HCEC 1CT (cell line): ENCODE measurements at places on chromosomes 4 and X.

DNA sequence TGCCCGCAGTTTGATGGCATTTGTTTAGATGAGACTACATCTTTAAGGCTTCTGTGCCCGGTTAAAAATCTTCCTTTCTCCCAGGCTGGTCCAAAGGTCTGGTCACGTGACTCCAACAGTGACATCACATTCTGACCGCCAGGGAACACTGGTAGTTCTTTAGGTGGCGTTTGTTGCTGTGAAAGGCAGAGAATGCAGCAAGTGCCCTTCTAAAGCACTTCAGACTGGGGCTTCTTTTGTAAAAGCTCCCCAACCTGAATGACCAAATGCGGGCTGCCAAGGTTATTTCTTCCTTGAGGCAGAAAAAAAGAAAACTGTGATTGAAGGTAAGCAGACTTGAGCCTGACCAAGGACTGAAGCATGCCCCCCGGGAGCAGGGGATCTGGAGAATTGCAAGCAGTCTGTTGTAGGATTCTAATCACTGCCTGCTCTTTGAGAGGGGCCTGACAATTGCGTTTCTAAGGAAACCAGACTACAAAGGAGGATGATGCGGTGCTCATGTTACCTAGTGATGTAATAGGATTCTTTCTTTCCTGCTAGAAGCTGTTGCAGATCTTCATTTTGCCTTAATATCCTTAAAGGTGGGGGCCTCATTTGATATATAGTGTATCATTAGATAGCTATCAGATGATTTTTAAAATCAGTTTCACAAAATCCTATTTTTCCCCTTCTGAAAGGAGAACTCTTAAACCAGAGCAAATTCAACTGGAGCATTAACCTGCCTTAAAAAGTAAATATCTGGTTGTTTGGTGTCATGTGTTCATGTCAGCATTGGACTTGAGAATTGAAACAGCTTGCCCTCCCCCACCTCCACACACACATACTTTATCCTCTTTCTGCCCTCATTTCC is 133.1 kb downstream of the AKAP4 start:
- no peak for DNase-seq

DNA sequence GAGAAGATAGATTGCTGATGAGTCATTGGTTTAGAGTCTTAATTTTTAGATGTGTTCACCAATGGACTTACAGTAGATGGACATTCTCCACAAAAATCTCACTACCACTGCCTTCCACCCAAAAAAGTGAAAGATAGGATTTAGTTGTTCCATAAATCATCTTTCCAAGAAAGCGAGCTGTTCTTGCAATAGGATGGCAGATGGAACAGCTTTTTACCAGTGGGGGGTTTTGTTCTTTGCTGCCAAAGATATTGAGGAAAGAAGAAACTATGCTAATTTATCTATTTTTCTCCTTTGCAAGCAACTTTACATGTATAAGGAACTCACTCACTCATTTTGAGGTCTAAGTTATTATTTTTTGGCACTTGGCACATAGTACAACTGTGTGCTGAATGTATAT is 109.5 kb downstream of the ADGRL3 start:
- no peak for DNase-seq

DNA sequence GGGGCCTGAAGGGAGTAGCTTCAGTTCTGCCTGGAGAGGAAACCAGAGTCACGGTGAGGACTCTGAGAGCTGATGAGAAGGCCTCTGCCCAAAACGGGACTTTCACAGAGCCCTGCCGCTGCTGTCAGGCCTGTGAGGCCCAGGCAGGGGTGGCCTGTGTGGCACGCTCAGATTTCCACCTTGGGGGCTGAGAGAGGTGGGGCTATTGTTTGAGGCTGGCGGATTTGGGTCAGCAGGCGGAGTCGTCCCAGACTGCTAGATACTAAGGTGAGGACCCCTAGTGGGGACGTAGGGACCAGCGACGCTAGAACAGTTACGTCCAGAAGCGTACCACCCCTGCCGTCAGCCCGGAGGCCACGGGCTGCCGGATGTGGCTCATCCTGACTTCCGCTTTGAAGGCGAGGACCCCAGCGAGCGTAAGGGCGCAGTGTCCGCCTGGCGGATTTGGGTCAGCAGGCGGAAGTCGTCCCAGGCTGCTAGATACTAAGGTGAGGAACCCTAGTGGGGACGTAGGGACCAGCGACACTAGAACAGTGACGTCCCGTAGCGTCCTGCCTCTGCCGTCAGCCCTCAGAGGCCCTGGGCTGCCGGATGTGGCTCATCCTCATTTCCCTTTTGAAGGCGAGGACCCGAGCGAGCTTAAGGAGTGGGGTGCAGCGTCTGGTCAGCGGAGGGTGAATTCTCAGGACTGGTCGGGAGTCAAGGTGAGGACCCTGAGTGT is at the start of gene MAGEB1:
MAGEB1 (plus strand) TSS at position 378 of the 721 bp plus-strand sequence. CDS start 3,348 bp downstream, outside the sequence.
- DNase-seq = no peak

DNA sequence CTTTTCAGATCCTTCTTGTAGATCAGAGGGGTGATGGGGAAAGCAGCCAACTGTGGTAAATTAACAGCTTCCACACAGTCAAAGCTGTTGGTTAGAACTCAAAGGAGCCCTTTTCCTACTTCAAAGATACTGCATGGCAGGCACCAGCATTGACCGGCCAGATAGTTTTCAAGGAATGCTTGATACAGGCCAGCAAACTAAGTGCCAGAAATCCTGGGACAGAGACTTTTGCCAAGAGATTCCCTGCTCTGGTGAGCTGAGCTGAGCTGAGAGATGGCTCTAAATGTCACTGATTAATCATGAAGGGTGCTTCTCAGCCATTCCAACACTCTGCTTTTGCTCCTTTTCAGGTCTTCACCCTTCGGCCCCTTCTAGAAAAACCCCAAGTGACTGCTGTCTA is 131.6 kb upstream of the MED14 start:
- no peak for DNase-seq

GRCh38 chr4:154714339-154715040 is 29.3 kb upstream of the LRAT start:
- DNase-seq = no peak

GRCh38 chrX:116277351-116278225 is 107.0 kb downstream of the AGTR2 start:
- no peak for DNase-seq

DNA sequence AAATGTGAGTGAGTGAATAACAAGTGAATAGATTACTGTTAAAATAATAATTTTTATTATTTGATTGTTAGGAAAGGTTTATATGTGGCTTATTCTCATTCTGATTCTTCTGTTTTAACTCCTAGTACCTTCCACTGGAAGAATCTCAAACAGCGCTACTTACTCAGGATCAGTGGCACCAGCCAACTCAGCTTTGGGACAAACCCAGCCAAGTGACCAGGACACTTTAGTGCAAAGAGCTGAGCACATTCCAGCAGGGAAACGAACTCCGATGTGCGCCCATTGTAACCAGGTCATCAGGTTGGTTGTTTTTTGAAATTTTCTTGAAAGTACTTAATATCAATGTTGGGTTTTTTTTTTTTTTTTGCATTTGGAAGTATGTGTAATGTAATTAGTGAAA is 117.6 kb upstream of the BMPR1B start:
- DNase-seq = no peak

DNA sequence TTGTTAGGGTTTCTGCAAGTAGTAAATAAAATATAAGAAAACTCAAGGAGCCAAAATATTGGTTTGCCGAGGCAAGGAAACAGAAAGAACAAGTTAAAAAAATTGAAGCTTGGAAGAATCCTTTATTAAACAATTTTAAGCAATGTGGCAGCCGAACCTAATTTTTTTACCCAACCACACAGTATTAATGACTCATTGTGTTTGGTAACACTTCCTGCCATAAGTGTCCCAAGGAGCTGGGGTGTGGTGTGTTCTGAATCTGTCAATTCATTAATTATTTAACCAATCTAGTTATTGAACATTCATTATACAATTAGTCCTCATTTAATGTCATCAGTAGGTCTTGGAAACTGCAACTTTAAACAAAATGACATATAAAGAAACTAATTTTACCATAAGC is 19.3 kb upstream of the CPE start:
- peak; percentile 37 for DNase-seq

- DNase-seq = no peak
Observed at GRCh38 chr4:185307136-185307950, 88.4 kb downstream of the LRP2BP start.

DNA sequence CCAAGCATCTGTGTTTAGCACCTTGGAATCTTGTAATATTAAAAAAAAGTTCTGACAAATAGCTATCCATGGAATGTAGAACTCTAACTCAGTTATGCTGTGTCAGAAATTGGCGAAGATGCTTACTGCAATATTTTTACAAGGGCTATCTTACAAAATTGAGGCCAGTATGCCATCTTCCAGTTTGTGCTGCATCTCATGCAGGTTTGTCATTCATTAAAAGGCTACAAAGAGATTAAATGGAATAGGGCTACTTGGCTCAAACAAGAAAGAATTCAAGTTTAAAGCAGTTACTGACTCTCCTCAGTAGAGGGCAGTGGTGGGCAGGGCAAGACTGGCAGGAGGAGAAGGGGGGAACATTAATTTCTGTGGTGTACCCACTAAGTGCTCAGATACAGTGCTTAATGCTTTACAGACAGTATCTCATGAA is 66.5 kb downstream of the SHROOM4 start:
- no peak for DNase-seq

DNA sequence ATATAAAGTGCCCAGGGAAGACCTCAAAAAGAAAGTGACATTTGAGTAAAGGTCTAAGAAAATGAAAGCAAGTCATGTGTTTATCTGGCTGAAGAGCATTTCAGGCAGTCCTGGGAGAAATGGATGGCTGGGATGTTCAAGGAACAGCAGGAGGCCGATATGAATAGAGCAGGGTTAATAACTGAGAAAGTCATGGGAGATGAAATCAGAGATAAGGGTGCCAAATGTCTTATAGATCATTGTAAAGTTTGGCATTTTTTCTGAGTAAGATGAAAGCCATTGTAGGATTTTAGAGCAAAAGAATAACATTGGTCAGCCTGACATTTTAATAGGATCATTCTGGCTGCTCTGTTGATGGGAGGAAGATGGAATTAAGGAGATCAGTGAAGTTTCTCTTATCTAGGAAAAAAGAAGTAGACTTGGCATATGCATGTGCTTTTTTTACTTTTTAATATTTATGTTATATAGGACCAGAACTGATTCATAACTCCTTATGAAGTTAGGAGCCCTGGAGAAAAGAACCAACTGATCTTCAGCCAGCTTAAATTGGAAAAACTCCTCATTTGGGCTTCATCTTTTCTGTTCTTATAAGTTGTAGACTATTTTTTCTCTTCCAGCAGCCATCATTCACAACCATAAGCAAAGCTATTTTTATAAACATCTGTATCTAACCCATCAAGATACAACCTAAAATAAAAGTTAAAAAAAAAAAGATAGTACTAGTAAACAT is 18.6 kb downstream of the AIMP1 start:
- DNase-seq = no peak

- DNase-seq = no peak
Observed at GRCh38 chr4:149095811-149096210, 653.6 kb upstream of the NR3C2 start.

GRCh38 chrX:100409610-100410590 is at the start of gene PCDH19:
TSS of gene PCDH19 (minus strand) at chrX:100410273. CDS start at chrX:100408597, 1,676 bp downstream.
- DNase-seq = no peak
